ENCODE measurements at places on chromosomes 2 and 18.

DNA sequence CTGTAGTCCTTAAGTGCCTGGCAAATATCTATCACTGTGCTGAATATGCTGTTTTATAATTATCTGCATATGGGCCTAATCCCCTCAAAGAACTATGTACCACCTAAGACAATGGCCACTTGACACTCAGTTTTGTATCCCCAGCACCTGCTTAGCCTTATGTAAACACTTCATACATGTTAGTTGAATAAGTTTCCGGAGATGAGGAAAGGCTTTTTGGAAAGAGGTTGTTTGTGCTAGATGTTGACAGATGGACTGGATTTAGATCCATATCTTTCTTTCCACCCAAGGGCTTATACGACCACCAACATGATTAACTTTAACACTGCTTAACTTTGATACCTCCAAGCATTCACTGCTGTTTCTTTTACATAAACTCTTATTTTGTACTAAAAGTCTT is 63.3 kb downstream of the FAM228A start:
- no peak for DNase-seq

DNA sequence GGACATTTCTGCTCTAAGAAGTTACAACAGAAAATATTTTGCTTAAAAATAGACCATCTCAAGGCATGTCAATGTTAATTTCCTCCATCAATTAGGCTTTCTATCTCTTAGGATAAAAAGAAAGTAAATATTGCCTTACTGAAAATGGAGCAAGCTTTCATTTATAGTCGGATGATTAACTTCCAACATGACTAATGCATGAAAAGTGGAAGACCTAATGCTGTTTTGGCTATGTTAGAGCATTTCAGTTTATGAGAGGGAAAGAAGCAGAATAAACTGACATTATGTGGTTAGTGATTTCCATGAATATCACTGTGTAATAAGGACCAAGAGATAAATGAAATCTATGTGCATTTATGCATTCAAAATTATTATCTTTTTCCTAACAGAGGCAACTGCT is 475.2 kb upstream of the UBE2E3 start:
- DNase-seq = peak; percentile 61

DNA sequence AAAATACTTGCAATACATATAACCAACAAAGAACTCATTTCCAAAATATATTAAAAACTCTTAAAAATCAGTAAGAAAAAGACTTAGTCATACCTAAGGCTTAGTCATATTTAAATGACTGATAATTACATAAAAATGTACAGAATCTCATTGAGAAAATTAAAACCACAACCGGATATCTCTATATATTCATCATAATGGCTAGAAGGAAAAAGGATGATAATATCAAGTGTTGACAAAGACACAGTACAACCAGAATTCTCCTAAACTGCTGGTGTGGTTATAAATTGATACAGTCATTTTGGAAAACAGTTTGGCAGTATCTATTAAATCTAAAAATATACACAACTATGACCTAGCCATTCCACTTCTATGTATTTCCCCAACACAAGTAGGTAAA is 27.1 kb upstream of the IHH start:
- no peak for DNase-seq

GRCh38 chr2:31764169-31764568 is 183.4 kb upstream of the SRD5A2 start:
- DNase-seq = no peak

DNA sequence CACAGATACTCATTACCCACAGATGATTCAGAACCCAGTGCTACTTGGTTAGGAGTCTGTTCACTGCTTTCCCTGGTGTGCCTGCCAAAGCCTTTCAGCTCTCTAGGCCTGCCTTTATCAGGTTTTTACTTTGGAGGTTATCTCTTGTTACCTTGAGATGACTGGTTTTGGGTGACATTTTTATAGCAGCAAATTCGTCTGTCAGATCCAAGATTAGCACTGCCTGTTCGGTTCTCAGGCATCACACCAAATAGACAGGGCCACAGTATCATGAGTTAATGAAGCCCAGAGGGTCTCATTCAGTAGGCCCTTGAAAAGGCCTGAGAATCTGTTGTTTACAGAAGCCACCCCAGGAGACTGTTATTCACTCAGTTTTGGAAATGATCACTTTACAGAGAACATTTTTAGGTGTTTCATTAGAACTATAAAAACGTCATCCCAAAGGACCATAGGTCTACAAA is 121.2 kb downstream of the OSBPL6 start:
- no peak for DNase-seq

GRCh38 chr2:212998626-212999359 is 152.6 kb downstream of the IKZF2 start:
- DNase-seq = peak; percentile 18

GRCh38 chr18:79848579-79849327 is 51.0 kb downstream of the KCNG2 start:
- DNase-seq = no peak

- DNase-seq = peak; percentile 12
Measured at GRCh38 chr2:19111354-19111753, 247.1 kb downstream of the OSR1 start.

DNA sequence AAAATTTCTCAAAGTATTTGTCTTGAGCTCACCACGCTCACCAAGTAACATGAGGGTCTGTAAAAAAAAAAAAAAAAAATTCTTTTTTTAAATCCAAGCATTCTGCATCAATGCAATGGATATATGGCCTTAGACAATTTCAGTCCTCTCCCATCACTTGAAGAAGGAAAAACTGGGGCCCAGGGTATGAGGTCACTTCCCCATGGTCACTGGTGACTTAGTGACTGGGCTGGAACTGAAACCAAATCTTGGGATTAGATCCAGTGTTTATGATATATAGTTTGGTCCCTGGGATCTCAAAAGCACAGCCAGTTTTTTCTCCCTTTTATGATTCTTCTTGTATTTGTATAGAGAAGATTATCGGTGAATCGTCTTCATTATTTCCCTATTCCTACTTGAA is 477.9 kb upstream of the TNP1 start:
- DNase-seq = no peak

DNA sequence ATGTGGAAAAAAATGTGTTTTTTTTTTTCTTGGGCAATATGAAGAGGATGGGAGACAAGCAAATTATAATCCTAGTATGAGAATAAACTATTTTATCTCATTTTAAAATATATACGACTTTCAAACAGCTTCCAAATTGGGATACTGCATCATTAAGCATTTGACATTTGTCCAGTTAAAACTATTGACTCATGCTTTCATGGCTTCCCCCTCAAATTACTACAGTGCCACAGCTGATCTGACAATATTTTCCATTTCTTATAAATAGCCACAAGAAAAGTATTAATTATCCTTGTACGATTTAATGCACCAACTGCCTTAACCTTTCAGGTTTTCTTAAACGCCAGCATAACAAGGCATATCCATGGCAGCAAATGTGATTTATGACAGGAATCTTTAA is 1134.8 kb upstream of the ZEB2 start:
- DNase-seq = peak; percentile 70

GRCh38 chr2:29307519-29307918 is 192.3 kb downstream of the CLIP4 start:
- no peak for DNase-seq

DNA sequence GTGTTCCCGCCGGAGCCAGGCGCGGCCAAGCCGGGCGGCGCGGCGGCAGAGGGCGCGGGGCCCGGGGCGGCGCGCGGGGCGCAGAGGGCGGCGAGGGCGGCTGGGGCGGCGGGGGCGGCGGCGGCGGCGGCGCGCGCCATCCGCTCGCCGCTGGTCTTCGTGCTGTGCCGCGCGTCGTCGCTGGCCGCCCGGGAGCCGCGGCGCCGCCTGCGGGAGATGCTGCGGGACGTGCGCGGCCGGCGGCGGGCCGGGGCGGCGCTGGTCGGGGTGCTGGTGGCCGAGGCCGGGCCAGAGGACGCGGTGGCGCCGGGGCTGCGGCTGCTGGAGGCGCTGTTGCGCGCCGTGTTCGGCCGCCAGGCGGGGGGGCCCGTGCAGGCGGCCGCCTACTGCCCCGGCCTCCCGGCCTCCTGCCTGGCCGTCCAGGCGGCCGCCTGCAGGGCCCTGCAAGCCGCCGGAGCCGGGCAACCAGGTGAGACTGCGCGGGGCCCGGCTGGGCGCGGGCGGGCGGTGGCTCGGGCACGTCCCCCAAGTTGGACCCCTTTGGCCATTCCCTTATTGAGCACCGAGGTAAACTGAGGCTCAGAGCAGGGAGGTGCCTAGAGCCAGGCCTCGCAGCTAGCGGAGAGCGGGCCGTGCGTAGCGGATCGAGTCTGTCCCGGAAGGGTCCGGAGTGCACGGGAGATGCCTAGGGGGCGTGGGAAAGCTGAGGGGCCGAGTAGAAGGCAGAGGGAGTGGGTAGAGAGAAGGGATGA is 584 bp downstream of the C2orf72 start:
- no peak for DNase-seq

DNA sequence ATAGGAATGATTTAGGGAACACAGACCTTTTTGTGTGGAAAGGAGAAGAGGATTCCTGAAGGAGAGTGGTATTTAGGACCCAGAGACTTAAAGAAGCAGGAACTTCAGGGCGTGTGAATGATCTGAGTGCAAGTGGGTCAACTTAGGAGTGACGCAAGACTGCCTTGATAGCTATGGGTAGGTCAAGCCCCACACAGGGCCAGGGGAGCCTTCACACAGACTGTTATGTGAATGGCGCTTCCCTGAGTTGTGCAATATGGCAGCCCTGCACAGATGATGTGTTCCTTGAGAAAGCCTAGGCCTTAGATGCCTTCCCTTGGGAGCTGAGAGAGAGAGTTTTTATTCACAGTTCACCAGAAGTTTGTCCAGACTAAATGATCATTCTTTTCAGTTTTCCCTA is 47.1 kb upstream of the IGFBP5 start:
- no peak for DNase-seq

DNA sequence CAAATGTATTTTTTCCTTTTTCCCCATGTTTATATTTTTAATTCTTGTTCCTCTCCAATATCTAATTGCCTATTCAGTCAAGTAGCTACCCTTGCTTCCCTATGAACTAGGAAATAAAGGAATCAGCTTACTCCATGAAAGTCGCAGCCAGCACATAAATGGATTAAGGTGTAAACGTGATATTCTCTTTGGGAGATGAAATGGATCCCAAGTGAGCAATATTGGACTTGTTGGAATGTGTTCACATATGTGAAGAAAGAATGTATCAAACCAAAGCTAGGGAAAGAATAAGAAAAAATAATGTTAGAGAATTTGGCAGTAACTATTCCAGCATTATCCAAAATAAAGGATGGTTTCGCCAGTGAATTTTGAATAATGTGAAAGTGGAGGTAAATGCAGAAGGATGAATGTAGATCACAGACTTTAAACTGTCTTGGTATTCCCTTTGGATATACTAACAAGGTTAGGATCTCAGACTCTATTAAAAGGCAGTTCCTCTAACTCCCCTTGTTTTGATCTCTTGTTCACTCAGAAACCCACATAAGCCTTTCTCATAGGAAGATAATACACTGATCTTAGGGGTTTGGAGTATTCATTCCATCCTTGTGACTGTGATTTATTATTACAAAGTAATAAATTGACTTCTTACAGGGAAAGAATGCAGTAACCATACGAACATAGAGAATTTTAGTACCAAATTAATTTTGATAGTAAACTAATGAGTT is 208.1 kb downstream of the BABAM2 start:
- DNase-seq = no peak

- no peak for DNase-seq
Measured at GRCh38 chr2:16069933-16070647, 129.7 kb downstream of the MYCN start.

GRCh38 chr18:48555465-48555995 is 16.7 kb downstream of the CTIF start:
- DNase-seq = no peak

- peak; percentile 74 for DNase-seq
Measured at GRCh38 chr2:223469270-223470046, 132.7 kb downstream of the SCG2 start.

DNA sequence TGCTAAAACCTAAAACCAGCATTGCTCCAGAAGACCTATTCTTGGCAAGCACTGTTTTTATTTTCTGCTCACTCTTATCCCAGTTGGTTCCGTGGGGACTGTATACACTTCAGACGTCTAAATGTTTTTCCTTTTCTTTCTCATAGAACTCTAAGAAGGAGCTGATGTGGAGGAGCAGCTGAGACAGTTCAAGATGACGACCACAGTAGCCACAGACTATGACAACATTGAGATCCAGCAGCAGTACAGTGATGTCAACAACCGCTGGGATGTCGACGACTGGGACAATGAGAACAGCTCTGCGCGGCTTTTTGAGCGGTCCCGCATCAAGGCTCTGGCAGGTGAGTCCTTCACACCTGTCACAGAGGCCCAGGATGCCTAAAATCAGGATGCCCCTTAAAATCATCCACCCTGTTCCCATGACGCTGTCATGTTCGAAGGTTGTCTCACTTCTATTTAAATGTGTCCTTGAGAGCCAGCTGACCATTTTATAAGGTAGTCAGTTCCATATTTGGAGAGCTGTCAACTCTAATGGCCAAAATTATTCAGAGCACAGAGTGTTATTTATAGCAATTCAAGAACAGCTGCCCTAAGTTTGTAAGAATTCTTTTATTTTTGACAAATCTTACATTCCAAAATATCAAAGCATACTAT is 70.2 kb downstream of the SPTBN1 start:
- no peak for DNase-seq

DNA sequence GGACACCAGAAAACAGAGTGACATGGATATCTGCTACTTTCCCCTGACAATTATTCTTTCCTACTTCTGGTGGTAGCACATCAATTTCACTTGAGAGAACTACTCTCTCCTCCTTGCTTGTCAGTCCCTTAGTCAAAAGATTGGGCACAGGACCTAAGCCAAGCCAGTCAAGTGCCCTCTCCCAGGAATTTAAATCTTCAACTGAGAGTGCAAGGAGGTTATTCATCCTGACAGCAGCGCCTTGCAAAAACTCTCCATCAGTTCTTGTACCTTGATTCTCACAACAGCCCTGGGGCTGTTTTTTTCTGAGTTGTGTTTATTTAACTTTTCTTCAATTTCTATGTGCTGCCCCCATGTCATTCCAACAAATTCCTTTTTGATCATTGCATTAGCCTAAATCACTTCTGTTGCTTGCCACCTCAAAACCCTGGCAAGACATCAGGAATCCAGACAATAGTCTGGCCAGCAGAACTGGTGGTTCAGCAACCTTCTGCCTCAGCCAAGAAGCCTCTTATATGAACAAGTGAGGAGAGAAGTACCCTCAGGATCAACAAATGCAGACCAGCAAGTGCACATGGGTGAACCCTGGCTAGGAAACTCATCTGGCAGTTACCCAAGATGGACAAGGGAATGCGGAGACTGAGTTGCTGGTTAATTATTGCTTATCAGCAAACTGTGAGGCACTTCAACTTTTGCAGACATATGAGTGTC is 19.4 kb downstream of the COL4A3 start:
- peak; percentile 59 for DNase-seq

- no peak for DNase-seq
Measured at GRCh38 chr18:50096766-50097435, 98.0 kb downstream of the MYO5B start.
